Inflammatory macrophage (primary cell): ENCODE measurements at places on chromosomes 6 and 20.
A peak's percentile ranks its signal among the peaks of the same experiment; 100 is the strongest.

GRCh38 chr6:119193707-119194106 is 115.2 kb upstream of the FAM184A start:
- DNase-seq = no peak

GRCh38 chr20:32505723-32506473 is 79.2 kb downstream of the NOL4L start:
- DNase-seq = peak; percentile 24

DNA sequence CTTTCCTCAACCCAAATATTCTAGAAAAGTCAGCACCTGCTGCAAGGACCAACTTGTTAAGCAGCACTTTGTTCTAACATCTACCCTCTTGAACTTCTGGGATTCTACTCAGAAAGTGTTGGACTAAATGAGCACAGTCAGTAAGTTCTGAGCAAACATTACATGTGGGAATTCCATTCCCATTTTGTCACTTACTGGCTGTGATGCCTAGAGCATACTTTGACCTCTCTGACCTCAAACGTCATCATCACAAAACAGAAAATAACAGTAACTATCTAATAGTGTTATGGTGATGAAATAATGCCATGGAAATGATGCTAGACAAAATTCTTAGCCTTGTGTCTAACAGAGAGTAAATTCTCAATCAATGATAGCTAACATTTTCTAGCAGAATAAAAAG is 829.4 kb downstream of the EPHA7 start:
- DNase-seq = no peak

DNA sequence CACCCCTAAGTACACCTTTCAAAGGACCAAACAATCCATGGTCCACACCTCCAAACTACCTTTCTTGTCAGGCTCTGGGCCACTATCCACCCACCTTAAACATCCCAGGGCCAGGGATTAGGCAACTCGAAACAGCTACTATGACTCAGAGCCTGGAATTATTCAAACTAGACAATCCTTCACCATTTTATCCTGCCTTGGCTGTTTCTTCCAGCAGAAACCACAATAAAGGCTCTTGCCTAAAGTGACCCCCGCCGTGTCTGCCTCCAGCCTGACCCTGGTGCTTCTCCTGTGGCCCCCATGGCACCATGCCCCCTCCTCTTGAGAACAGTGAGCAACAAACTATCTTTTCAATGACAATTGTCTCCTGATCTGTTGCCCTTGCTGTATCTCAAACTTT is 195.5 kb downstream of the EPM2A start:
- no peak for DNase-seq

GRCh38 chr6:163651426-163651825 is 236.9 kb downstream of the QKI start:
- no peak for DNase-seq

GRCh38 chr20:60420676-60421229 is 462.5 kb downstream of the CDH26 start:
- no peak for DNase-seq

GRCh38 chr6:14851281-14851680 is 394.6 kb upstream of the JARID2 start:
- DNase-seq = no peak

- DNase-seq = no peak
These were observed 20.1 kb upstream of the SERINC3 start for GRCh38 chr20:44541992-44542391.

DNA sequence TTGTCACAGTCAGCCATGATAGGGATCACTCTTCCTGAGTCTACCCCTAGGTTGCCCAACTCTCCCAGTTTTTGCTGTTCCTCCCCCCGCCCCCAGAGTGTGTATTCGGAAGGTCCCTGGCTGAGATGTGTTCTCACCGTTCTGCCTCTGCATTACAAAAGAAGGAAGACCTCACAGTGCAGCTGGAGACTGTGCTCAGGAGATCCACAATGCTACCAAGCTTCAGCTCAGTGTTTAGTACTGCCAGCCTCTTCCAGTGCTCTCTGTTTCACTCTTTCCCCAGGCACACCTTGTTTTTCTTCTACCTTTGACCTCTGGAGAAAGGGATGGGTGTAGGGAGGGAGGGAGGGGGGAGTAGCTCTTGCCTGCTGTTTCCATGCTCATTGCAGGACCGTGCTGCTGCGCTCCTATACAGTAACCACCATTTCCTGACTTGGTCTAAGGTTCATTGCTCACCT is 13.4 kb upstream of the MOCS1 start:
- no peak for DNase-seq

GRCh38 chr6:24900917-24901697 is 34.7 kb downstream of the RIPOR2 start:
- DNase-seq = no peak

DNA sequence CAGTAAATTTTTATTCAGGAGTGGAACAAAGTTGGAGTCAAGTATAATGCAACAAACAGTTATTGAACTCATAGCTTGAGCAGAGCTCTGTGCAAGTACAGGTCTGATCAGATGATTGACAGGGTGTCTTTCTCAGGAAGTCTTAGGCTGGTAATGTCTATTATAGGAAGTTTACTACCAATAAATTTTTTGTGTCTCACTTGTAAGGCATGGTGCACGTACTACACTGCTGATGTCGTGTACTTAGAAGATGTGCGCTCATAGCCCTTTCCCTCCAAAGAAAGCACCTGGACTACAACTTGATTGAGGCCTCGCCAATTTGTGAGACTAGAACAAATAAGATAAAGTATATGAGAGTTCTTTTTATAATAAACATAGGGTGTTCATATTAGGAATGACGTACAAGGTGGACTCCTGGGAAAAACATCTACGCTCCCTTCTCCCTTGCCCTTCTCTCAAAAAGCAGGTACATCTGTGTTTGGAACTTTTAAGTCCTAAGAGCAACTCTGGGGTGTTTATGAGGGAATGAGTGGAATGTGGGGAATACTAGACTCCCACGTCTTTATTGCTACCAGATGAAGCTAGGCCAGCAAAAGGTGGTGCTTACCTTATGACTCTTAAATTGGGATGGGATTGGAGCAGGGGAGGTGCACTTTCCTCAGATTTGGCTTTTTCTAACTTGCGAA is 1.5 kb downstream of the NDUFAF5 start:
- no peak for DNase-seq

DNA sequence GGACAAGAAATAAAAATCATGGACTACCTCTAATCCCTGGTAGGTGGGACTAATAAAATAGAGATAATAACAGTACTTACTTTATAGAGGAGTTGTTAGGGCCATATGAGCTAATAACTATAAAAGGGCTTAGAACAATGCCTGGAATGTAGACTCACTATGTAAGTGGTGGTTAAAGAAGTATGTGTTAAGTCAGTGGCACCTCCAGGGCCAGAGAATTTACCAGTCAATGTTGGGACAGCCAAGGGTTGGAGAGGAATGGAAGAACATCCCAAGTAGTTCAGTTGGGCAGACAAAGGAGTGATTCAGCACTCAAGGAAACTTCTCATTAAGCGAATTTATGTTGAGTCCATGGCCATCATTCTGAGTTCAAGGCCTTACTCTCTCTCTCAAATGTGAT is 116.8 kb downstream of the OTOR start:
- no peak for DNase-seq

- no peak for DNase-seq
These were observed 260.5 kb upstream of the MARCKS start for GRCh38 chr6:113596387-113597230.

GRCh38 chr6:105994118-105994590 is 92.0 kb upstream of the PRDM1 start:
- DNase-seq = peak; percentile 75

GRCh38 chr20:35192118-35192872 is 20.4 kb downstream of the PROCR start:
- no peak for DNase-seq

- DNase-seq = no peak
These were observed 13.4 kb upstream of the THEMIS start for GRCh38 chr6:127914240-127914639.

- DNase-seq = peak; percentile 84
These were observed 66.3 kb downstream of the ATXN1 start for GRCh38 chr6:16694781-16695578.

- DNase-seq = no peak
These were observed 5.0 kb downstream of the MDFI start for GRCh38 chr6:41642960-41643898.
